ENCODE measurements at places on chromosomes 4 and X.

- no peak overlapping the region for H3K27ac ChIP-seq
- H3K4me1 ChIP-seq, result no peaks in the 10 kb centered on the region
- H3K36me3 ChIP-seq, result no peaks in the 10 kb centered on the region
- H3K27me3 ChIP-seq, result no peaks in the 10 kb centered on the region
- no peak for DNase-seq
Observed at GRCh38 chr4:139692309-139693012, 26.8 kb downstream of the MGST2 start.

GRCh38 chr4:52714597-52715254 lies 36.5 kb downstream of the ERVMER34-1 start:
- peaks cover 12% of the 10 kb centered on the region for H3K36me3 ChIP-seq
- no peaks in the 10 kb centered on the region for H3K27me3 ChIP-seq
- no peak for DNase-seq
- H3K4me1 ChIP-seq, result peaks cover 39% of the 10 kb centered on the region
- peak overlapping the region; percentile 81 for H3K4me3 ChIP-seq
- H3K27ac ChIP-seq, result no peak overlapping the region

DNA sequence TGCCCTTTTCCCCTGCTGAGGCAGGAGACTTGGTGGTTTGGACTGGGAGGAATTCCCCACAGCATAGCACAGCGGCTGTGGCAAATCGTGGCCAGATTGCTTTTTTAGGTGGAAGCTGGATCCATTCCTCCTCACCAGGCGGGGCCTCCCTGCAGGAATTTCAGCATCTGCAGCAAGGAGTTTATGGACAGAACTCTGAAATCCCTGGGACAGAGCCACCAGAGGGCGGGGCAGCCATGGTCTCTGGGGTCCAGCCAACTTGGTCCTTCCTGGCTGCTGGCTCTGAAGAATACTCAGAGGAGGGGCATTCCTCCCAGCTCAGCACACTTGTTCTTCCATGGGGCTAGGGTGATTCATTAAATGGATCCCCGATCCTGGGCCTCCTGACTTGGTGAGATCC lies 794.3 kb downstream of the SH3BGRL start:
- DNase-seq, result no peak
- no peak overlapping the region for H3K4me3 ChIP-seq
- H3K27me3 ChIP-seq, result no peaks in the 10 kb centered on the region
- H3K27ac ChIP-seq, result no peak overlapping the region
- no peaks in the 10 kb centered on the region for H3K4me1 ChIP-seq

GRCh38 chr4:81398379-81398778 lies 73.3 kb downstream of the RASGEF1B start:
- H3K4me3 ChIP-seq, result no peak overlapping the region
- DNase-seq, result no peak
- peaks cover 11% of the 10 kb centered on the region for H3K27me3 ChIP-seq
- H3K36me3 ChIP-seq, result no peaks in the 10 kb centered on the region
- no peaks in the 10 kb centered on the region for H3K4me1 ChIP-seq

DNA sequence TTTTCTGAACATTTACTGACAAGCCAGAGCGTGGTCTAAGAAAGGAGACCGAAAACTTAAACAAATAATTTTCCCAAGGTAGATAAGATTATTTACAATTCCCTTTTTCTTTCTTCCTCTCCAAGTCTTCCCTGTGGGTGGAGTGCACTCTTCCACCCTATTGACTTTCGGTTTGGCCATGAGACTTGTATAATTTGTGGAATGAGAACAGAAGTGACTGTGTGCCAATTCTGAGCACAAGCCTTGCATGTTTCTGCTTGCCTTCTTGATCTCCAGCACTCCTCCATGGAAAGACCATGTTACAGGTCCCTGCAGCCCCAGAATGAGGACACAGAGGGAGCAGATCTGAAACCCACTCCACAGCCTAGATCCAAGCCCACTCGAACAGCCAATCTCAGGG lies 150.0 kb upstream of the HPGD start:
- no peaks in the 10 kb centered on the region for H3K36me3 ChIP-seq
- no peaks in the 10 kb centered on the region for H3K27me3 ChIP-seq
- H3K4me3 ChIP-seq, result no peak overlapping the region
- no peaks in the 10 kb centered on the region for H3K4me1 ChIP-seq

DNA sequence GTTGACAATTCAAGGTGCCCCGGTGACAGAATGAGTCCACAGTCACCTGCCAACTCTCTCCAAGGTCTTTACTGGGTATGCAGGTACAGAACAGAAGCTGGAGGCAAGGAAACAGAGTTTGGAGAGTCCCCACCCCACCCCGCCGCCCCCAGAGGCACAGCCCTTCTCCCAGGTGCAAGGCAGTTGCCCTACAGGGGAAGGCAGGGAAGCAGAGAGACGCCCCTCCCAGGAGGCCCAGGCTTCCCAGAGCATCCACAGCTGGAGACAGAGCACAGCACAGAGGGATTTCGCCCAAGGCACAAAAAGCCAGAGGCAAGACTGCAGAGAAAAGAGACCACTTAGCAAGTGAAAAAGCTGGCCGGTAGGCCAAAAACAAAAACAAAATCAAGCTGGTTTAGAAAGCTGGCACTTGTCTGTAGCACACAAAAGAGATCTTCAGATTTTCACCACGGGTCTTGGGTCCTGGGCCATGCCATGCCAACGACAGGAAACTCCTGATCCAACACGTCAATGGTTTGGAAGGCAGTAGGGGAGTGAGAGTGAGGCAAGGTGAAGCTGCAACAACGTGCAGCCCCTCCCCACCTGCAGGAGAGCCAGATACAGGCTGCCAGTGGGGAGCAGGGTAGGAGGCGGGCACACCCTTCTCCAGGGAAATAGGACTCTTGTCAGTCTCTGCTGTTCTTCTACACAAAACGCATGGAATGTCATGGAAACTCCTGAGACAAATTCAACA lies 113.3 kb downstream of the AFAP1 start:
- H3K4me3 ChIP-seq, result peak overlapping the region; percentile 48
- peaks cover 55% of the 10 kb centered on the region for H3K4me1 ChIP-seq
- no peaks in the 10 kb centered on the region for H3K27me3 ChIP-seq
- DNase-seq, result no peak

GRCh38 chr4:161929956-161930355 lies 233.8 kb downstream of the FSTL5 start:
- H3K27ac ChIP-seq, result no peak overlapping the region
- no peak for DNase-seq
- H3K36me3 ChIP-seq, result no peaks in the 10 kb centered on the region
- H3K27me3 ChIP-seq, result no peaks in the 10 kb centered on the region
- H3K4me1 ChIP-seq, result no peaks in the 10 kb centered on the region

GRCh38 chrX:49878128-49878833 lies 1.0 kb upstream of the USP27X start:
- no peak for DNase-seq
- H3K4me3 ChIP-seq, result peak overlapping the region; percentile 74
- H3K36me3 ChIP-seq, result no peaks in the 10 kb centered on the region
- no peak overlapping the region for H3K27ac ChIP-seq
- peaks cover 10% of the 10 kb centered on the region for H3K4me1 ChIP-seq
- H3K27me3 ChIP-seq, result no peaks in the 10 kb centered on the region

- no peak overlapping the region for H3K27ac ChIP-seq
- peaks cover 18% of the 10 kb centered on the region for H3K27me3 ChIP-seq
- H3K4me1 ChIP-seq, result no peaks in the 10 kb centered on the region
- DNase-seq, result no peak
Observed at GRCh38 chrX:21740329-21741274, 17.3 kb downstream of the SMPX start.

DNA sequence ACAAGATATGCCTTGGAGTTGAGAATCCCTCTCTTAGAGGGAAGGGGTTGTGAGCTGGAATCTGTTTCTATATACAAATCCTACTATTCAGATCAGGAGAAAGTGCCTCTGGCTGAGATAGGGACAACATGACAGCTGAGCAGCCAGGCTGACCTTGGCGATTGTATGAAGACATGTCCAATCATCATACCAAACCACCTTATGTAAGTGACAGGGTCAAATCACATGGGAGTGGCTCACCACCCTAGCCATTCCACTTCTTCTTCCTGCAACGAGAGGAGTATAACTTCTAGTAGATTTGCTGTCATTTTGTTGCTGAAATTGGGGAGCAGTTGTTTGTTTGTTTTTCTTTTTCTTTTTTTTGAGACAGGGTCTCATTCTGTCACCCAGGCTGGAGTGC lies 48.3 kb upstream of the TMEM150C start:
- H3K36me3 ChIP-seq, result peaks cover 2% of the 10 kb centered on the region
- H3K4me1 ChIP-seq, result no peaks in the 10 kb centered on the region
- no peaks in the 10 kb centered on the region for H3K27me3 ChIP-seq

- no peaks in the 10 kb centered on the region for H3K4me1 ChIP-seq
- no peak overlapping the region for H3K27ac ChIP-seq
- no peak overlapping the region for H3K4me3 ChIP-seq
- no peaks in the 10 kb centered on the region for H3K27me3 ChIP-seq
- DNase-seq, result no peak
Observed at GRCh38 chr4:23006756-23007155, 314.0 kb downstream of the GBA3 start.

- no peak for DNase-seq
- no peaks in the 10 kb centered on the region for H3K4me1 ChIP-seq
- H3K4me3 ChIP-seq, result no peak overlapping the region
Observed at GRCh38 chr4:172845281-172845680, 323.3 kb upstream of the GALNT7 start.

DNA sequence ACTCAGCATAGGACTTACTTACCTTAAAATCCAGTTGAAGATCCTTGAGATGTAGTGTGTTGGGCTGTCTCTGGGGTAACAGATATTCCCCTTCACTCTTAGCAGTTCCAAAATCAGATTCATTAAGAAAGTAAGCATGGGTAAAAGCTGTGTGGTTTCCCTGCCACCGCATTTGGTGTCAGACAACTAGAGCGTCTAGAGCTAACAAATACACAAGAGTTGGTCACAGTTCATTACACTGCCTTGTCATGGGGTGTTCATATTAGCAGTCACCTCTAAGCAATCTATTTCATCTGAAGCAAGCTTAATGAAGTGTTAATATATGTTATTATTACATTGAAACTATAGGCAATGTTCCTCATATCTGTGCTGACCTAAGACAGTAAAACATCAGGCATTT lies 342.8 kb downstream of the PPARGC1A start:
- no peaks in the 10 kb centered on the region for H3K4me1 ChIP-seq
- H3K4me3 ChIP-seq, result no peak overlapping the region
- no peak overlapping the region for H3K27ac ChIP-seq
- no peak for DNase-seq

- no peak overlapping the region for H3K27ac ChIP-seq
- no peaks in the 10 kb centered on the region for H3K36me3 ChIP-seq
- H3K4me1 ChIP-seq, result no peaks in the 10 kb centered on the region
- no peak for DNase-seq
- H3K4me3 ChIP-seq, result no peak overlapping the region
Observed at GRCh38 chr4:123359449-123360315, 36.9 kb upstream of the SPRY1 start.

DNA sequence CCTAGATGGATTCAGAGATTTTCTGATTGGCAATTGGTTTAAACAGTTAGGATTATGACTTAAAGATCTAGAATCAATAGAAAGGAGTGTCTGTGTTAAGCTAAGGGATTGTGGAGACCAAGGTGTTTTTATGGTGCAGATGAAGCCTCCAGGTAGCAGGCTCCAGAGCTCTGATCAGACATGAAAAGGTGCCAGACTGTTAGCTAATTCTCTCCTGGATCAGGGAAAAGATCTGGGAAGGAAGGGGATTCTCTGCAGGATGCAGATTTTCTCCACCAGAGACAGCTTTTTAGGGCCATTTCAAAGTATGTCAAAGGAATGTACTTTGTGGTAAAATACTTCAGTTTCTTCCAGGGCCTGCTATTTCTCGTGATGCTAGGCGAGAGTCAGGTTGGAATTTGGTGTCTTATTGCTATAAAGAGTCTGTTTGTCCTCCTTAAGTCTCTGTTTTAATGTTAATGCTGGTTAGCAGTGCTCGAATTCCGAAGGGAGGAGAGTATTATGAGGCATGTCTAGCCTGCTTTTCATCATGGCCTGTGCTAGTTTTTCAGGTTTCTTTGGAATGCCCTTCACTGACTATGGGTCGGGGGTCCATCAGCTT lies 12.0 kb upstream of the GPR78 start:
- no peak overlapping the region for H3K27ac ChIP-seq
- DNase-seq, result no peak
- no peak overlapping the region for H3K4me3 ChIP-seq
- H3K4me1 ChIP-seq, result no peaks in the 10 kb centered on the region
- no peaks in the 10 kb centered on the region for H3K36me3 ChIP-seq

Measured in central memory CD8-positive, alpha-beta T cell (primary cell).